A549 treated with RU486 at 1 μM for 4 hours (cell line): ENCODE measurements at places on chromosomes 6 and 20. TPM values are rescaled to one million over a fixed set of nuclear protein-coding genes. Genes with fewer than 3 reads are reported as not detected.

Gene CTAGE9
- not detected in 5 replicates for total RNA-seq

Gene TDP2
- total RNA-seq: 33.7 to 49.6 TPM (median 45.5 TPM) in 5 replicates

Gene IL22RA2
- total RNA-seq: not detected in 5 replicates

Gene EYA4
- total RNA-seq: 8.5 to 11.9 TPM (median 11.0 TPM) in 5 replicates

Gene ADGRF4
- total RNA-seq: 6.3 to 8.7 TPM (median 7.8 TPM) in 5 replicates

Gene CRISP2
- not detected in 5 replicates for total RNA-seq

Gene OOEP
- not detected in 5 replicates for total RNA-seq

Gene QRSL1
- 7.0 to 7.8 TPM (median 7.3 TPM) in 5 replicates for total RNA-seq

Gene CD93
- total RNA-seq: not detected in 5 replicates

Gene ZNFX1
- 23.1 to 27.0 TPM (median 24.7 TPM) in 5 replicates for total RNA-seq

Gene F13A1
- not detected in 5 replicates for total RNA-seq

Gene GJA10
- not detected in 5 replicates for total RNA-seq
